ENCODE measurements at places on chromosomes 6 and 20. TPM values are rescaled to one million over a fixed set of nuclear protein-coding genes. Genes with fewer than 3 reads are reported as not detected.

DNA sequence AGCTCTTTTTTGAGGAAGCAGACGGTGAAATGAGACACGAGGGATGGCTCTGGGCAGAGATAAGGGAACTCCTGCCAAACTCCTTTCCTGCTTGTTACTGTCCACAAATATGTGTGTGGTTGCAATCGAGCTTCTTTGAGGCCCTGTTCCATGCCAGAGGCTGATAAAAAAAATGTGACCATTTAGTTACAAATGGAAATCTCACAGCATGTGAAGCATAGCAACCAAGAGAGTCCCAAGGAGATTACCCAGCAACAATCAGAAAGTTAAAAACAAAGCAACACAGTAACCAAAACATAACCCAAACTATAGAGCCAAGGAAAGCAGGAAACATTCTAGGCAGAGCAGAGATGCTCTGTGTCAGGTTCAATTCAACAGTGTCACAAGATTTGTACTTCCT, 35.4 kb upstream of the HMGN3 start:
- no peak for DNase-seq

- no peak for DNase-seq
These were observed 1.2 kb downstream of the CDC40 start for GRCh38 chr6:110181131-110182030.

DNA sequence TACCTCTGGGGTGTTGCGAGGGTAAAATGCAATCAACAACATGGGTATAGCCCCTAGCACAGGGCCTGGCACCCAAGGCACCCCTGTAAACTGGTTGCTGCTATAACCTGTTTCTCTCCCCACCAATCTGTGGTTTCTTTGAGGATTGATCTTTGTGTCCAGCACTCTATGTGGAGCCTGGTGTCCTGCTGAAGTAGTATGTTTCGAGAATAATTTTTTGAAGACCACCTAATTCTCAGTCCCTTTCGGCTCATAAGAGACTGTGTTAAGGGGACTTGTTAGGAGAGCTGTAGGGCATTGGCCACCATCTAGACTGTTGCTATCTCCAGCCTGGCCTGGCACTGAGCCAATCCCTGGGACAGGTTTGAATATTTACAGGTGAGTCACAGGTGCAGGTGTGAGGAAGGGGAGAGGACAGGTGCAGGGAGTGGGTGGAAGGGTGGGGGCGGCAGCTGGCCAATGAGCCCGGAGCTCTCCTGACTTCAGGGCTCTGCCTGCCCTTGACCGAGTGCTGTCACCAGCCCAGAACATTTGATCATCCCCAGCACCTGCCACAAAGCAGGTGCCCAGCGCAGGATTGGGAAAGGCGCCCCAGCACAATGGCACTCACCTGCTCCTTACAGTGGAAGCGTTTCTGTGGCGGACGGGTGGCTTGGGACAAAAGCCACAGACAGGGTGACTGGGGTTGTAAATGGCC, 8.1 kb upstream of the C20orf144 start:
- DNase-seq: peak; percentile 20

- no peak for DNase-seq
These were observed 17.4 kb upstream of the GTSF1L start for GRCh38 chr20:43744151-43744611.

DNA sequence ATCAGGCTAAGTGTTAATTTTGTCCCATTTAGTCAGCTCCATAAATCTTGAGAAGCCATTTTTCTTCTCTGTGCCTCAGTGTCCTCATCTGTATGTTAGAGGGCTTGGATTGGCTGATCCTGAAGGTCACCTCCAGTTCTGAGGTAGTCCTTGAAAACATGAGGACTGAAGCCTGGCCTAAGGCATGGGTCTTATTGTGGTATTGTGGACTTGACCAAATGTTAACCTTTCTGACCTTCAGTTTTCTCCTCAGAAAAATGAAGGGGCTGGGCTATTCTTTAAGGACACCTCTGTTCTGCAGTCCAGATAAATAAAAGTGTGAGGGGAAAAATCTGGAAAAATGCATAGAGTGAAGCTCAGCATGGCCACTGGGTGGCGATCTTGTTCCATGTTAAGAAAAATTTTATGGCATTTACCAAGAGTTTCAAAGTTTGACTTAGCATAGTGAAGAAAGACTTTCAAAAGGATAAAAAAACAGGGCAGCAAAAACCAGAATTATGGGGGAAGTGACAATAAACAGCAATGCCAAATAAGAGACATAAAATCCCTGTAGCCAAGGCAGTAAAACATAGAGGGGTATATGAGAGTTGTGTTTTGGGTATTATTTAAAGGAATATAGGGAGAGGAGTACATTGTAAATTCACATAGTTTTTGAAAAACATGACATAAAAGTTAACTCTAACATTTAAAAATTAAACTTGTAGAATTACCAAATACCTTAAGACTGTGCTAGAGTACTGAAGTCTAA, 13.2 kb upstream of the TFB1M start:
- DNase-seq: peak; percentile 77

DNA sequence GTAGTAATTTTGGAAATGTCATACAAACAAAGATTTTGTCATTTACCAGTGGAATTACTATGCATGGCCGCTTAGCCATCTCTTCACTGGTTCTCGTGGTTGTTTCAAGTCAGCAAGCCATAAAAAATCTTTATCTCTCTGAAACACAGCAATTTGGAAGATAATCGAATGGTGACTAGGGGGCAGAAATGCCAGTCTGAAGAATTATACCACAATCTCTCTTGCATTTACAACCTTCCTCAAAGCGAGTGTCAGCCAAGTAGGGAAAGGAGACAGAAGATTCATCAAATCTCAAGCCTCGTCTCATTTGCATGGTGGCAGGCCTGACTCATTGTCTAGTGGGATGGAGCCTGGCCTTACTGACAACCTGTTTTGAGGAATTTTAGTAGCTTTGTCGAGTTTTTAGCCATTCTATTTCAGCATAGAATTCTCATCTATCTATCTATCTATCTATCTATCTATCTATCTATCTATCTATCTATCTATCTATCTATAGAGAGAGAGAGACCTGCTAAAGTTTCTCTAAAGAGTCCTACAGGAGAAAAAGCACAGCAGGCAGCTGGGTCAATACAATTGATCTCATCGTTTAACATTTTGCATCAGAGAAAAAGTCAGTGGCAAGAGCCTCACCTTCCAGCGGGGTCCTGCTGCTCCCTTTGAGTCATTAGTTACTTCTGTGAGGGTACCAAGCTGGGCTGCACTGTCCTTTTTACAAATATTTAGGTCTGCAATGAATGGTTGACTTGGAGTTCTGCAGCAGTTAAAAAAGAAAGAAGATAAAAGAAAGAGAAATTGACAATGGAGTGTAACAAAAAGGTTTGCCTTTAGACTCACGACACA, 572.8 kb downstream of the TFAP2A start:
- peak; percentile 24 for DNase-seq

DNA sequence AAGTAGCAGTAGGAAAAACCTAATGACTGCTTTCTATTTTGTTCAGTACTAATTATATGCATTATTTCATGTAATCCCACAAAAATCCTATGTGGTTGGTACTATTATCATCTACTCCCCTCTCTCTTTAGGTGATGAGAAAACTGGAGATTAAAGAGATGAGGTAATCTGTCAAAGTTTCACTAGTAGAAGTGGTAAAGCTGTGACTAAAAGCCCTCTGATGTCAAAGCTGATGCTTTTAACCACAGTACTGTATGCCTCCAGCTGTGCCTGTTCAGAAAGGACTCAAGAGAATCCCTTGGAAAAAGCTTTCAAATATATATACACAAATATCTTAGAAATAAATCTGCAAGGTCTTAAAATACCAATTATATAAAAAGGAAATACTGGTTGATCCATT, 38.0 kb downstream of the PHIP start:
- no peak for DNase-seq

DNA sequence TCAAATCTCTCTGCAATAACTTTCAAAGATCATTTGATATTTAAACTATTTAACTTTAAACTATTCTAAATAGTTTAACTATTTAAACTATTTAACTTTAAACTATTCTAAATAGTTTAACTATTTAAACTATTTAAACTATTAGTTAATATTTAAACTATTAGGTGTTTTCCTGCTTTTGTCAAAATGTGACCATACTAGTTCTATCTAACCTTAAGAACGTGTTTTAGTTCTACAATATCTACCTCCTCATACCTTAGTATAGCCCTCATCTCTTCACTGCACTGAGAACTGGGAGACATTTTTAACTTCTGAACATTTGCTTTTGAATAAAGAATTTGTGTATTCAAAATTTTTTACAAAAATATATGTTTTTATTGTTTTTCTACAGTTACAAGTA, 429.1 kb downstream of the ADGRB3 start:
- no peak for DNase-seq

DNA sequence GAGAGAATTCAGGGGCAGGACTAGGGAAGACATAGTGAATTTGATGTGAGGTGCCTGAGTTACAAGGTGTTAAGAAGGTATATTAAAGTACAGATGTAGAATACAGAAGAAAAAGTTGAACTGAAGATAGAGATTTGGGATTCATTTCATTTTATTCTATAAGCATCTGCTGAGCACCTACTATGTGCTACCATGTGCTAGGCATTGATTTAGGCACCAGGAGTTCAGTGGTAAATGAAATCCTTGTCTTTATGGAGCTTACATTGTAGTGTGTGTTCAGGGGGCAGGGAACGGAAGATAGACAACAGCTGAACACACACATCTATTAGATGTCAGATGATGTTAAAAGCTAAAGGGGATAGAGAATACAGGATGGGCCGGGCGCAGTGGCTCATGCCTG, 2.8 kb downstream of the RSPH9 start:
- no peak for DNase-seq

- DNase-seq: no peak
These were observed 25.3 kb downstream of the ZNF217 start for GRCh38 chr20:53568351-53568750.

MUC22 gene
- total RNA-seq: not detected
